ENCODE measurements at places on chromosomes 1 and 21.

GRCh38 chr1:53327182-53327913, 522 bp downstream of the LRP8 start:
- DNase-seq, result no peak

- no peak for DNase-seq
These were observed 497.0 kb upstream of the USP24 start for GRCh38 chr1:55712148-55712547.

GRCh38 chr1:118535901-118536300, 350.9 kb upstream of the SPAG17 start:
- DNase-seq, result no peak

DNA sequence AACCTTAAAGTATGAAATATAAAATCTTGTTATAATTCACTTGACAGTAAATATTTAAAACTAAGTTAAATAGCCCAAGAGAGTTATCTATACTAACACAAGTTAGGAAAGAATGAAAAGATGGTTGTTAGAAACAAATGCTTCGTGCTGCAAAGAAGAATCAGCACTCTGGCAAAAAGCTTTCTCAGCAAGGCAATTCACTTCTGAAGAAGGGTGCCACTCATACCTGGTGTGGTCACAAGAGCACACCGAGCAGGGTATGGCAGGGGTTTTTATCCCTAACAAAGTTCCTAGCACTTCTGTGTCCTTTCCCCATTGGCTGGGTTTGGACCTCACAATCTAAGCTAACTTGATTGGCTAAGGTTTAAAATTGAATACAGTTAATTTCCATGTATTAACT, 121.0 kb downstream of the MAGI3 start:
- DNase-seq, result no peak

DNA sequence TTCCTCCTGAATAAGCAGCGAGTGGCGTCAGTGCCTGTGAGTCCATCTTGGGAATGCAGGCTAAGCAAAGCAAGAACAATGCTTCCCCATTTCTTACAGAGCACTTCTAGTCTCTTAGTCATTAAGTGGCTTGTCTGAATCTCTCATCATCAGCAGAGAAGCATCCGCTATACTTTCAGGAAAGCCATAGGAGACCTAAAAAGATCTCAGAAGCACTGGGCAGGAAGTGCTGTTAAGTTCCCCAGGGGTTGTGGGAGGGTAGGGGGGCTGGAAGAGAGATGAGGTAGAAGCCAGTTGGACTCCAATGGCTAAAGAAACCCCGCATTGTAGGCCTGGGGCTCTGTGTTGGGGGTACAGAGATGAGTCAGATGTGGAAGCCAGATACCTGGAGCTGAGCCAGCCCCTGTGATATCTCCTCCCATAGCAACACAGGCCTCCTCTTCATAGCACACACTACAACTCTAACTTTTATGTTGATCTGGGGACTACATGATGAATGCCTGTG, 44.9 kb downstream of the SYT6 start:
- DNase-seq, result no peak

- no peak for DNase-seq
These were observed 58.3 kb upstream of the SDC3 start for GRCh38 chr1:30966690-30967369.

GRCh38 chr1:213564215-213564659, 423.5 kb upstream of the PROX1 start:
- no peak for DNase-seq

DNA sequence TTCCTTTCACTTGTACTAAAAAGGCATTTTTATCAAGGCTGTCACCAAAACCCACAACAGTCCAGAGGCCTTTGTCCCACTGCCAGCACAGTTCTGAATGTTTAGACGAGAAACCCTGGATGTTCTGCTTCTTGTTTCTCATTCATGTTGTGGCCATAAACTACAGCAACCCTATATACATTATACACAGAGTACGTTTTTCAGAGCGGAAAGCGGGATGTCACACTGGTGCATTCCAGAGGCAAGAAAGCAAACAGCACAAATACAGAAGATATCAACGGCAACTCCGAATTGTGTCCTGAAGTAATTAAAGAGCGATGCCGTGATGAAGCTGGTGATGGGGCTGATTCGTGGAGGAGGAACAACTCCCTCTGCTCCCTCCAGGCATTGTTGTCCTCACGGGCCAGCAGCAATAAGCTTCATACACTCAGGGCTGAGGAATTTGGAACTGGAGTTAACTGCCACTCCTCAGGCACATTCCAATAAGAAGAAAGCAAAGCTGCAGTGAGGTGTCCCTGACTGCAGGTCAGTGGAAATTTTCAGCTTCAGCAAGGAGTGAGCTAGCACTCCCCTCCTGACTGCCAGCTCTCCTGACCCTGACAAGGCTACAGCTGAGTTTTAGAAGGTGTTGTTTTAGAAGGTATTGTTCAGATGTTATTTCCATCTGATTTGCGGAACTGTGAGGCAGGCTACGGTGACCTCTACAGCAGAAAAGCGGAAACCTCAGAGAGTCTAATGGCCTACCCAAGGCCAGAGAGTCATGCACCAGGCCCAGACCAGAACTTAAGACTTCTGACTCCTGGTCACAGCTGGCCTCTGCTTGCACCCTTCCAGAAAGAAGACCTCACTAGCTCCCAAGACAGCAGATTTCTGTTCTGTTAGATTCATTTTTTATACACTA, 149.0 kb downstream of the TGFBR3 start:
- DNase-seq, result no peak

DNA sequence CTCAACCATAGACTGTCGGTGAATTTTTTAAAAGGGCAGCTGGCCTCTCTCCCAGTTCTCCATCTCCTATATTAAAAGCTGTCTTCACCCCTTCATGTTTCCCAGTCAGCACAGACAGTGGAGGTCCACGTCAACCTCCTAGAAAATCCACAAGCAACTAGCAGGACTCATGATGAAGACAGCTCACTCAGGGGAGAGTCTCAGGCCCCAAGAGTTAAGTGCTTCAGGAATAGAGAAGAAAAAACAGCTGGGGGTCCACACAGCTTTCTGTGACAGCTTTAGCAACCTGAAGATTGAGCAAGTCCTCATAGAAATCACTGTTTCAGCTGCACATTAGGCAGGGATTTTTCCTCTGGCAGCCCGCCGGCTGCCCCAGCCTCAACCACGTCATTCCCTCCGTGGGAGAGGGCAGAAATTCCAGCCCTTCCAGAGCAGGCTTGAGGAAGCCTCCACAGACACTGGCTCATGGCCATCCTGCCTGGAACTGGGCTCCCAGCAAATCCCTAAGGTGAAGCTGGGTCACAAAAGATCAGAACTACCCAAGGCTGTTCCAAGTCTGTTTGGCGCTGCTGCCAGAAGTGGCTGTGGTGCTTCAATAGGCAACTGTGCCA, 15.2 kb downstream of the GPR161 start:
- DNase-seq, result no peak

- no peak for DNase-seq
These were observed 38.2 kb downstream of the URB2 start for GRCh38 chr1:229664133-229664689.

DNA sequence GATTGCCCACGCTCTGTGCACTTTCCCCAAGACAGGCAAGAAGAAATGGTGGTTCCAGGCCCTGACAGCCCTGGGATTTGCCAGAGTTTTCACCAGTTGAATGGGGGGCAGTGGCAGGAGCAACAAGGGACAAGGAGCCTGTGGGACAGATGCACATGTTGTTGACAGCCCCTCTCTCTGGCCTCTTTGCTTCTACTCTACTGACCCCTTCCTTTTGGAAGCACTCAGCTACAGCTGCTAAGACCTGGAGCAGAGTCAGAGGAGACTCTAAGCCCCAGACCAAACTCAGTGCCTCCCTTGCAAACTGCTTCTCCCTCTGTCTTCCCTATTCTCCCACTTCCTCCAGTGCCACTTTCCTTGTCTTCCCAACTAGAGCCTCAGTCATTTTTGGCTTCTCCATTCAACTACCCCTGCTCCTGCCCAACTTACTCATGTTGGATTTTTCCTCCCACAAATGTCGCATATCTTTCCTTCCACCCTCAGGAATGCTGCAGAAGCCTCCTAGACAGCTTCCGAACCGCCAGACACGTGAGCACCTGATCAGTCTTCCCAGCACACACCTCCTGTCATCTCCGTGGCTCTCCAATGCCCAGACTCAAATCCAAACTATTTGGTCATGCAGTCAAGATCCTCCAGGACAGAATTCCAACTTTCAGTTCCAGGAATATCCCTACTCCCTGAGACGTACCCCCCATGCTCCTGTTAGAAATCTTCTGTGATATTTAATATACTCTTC, 9.1 kb downstream of the INKA2 start:
- no peak for DNase-seq

DNA sequence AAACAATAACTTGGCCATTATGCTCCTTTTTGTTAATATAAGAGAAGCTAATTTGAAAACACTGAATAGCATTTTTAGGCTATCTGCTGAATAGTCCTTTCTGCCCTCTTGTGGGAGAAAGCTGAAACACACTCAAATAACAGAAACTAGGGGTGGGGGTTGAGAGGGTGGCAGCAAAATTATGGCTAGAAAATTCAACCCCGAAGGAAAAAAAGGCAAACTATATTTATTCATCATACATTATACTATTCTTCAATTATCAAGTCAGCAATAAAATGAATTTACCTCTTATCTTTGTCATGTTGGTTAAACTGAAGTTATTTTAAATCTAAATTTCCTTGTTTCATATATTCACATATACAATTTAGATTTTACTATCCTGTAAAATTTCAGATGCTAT, 255.9 kb downstream of the FAF1 start:
- no peak for DNase-seq

- no peak for DNase-seq
These were observed 848.0 kb downstream of the LTN1 start for GRCh38 chr21:28144653-28145052.

DNA sequence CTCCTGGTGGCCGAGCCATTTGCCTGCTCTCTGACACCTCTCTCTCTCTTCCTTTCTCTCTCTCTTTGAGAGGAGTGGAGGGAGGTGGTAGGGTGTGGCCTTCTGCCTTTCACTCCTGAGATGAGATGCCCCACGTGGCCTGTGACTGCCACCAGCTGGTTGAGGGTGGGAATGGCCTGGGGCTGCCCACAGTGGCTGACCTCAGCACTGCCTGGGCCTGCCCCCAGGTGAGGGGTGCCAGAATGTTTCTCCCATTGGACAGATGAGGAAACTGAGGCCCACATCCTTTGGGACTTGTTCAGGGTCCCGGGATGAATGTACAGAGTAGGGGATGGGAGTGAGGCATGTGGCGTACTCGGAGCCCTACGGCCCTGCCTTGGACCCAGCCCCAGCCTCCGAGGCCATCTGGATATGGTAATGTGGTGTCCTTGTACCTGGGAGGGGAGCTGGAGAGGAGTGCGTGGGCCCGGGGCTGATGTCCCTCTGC, 12.7 kb upstream of the C1orf167 start:
- peak; percentile 33 for DNase-seq

- no peak for DNase-seq
These were observed 637.3 kb downstream of the MATN1 start for GRCh38 chr1:30085811-30086770.

GRCh38 chr21:36075171-36075570, 5.3 kb downstream of the CBR1 start:
- DNase-seq, result peak; percentile 56

DNA sequence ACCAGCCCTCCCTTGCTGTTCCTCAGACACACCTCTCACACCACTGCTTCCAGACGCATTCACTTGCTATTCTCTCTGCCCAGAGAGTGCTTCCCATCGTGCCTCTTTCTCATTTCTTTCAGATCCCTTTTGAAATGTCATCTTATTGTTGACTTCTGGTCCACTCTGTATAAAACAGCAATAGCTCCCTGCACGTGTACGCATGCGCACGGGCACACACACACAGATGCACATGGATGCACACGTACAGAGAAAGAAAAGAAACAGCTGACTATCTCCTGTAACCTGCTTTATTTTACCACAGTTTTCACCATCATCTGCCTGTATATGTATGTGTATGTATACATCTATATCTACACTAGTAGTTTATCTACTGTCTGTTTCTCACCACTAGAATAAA, 285.9 kb upstream of the NR5A2 start:
- no peak for DNase-seq

GRCh38 chr1:6259491-6260362, 1.2 kb downstream of the GPR153 start:
- DNase-seq, result peak; percentile 42

- DNase-seq, result no peak
These were observed 59.3 kb upstream of the PPP2R5A start for GRCh38 chr1:212225871-212226302.

GRCh38 chr1:18537386-18538306, 56.9 kb downstream of the KLHDC7A start:
- no peak for DNase-seq

DNA sequence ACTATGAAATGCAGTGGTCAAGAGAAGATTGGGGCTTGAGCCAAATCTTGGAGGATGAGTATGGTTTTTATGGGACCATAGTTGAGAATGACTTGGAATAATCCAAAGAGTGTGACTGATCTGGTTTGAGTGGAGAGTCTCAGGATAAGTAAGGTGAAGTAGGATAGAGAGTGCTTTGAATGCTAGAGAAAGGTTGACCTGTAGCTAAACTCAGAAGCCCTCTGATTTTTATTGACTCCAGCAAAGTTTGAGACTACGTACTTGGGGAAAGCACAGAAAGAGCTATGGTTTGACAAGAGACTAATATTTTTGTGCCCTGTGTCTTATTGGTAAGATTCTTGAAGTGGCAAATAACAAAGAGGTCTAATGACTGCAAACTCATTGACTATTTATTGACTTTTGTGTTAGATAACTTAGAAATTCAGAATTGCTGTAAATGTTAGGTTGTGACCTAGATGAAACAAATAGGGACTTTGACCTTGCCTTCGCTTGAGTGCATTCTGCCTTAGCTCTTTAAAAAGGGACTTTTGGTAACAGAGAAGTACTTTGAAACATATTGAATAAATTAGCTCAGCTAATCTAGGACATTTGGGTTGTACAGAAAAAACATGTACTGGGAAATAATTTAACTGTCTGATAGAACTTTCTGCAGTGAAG, 35.1 kb downstream of the UAP1 start:
- DNase-seq, result no peak

DNA sequence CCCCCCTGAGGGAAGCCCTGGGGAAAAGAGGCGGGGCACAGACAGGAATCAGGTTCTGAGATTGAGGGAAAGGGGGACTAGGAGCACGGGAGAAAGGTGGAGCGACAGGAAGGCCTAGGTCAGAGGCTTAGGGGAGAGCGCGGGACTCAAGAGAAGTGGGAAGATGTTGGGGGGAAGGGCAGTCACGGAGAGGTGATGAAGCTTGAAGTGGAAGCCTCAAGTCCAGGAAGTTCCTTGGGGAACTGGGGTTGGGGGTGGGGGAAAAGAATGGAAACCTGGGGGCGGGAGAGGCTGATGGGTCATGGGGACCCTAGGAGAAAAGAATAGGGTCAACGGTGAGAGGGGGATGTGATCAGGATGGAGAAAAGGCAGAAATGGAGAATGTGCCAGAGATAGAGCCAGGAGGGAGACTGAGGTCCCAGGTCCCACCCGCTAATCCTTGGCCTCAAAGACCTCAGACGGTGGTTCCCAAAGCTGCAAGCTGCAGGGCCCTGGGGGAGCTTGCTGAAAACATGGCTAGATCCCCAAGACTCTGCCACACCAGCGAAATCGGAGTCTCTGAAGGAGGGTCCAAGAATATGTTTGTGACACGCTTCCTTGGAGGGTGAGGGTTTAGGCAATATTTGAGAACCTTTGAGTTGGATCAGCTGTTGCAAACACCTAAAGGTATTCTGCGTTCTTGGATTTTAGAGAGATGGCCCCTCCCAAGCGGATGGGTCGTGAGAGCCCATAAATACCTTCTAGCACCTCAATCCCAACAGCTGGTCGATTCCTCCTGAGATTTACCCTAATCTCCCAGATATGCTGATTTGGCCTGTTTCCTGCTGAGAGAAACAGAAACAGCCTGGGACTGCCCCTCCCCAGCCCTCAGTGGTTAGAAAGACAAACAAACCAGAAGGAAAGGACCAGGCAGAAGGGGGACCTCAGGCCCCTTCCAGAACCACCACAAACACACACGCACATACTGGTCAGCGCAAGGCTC, 3.6 kb downstream of the C1orf232 start:
- DNase-seq, result no peak

All from substantia nigra (tissue), 51 donors.